IMR-90 (cell line): ENCODE measurements at places on chromosomes 13 and 19. TPM values are rescaled to one million over a fixed set of nuclear protein-coding genes. Genes with fewer than 3 reads are reported as not detected.
A peak's percentile ranks its signal among the peaks of the same experiment; 100 is the strongest.

Gene CALR3
- not detected in 2 replicates for polyA plus RNA-seq

Gene LAIR1
- not detected in 2 replicates for polyA plus RNA-seq

Gene CEACAM5
- not detected in 2 replicates for polyA plus RNA-seq

Gene RNF17
- polyA plus RNA-seq = 0.01 and 0.03 TPM in 2 replicates

Gene ZNF98
- not detected in 2 replicates for polyA plus RNA-seq

DNA sequence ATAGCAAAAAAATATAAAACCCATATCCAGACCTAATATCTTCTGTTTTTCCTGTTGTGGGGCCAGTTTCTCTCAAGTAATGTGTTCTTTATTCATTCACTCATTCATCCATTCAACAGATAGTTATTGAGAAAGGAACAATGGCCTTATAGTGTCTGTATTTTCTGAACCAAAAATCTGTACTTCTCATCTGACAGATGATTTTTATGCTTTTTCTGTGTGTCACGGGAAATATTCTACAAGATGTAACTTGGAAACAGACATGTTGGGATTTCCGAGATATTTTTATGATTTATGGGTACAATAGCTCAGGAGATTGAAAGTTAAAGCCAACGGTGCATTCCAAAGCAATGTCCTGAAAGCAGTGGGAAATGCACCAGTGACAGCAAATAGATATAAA is 5.7 kb downstream of the ACOD1 start:
- no peak for DNase-seq

DNA sequence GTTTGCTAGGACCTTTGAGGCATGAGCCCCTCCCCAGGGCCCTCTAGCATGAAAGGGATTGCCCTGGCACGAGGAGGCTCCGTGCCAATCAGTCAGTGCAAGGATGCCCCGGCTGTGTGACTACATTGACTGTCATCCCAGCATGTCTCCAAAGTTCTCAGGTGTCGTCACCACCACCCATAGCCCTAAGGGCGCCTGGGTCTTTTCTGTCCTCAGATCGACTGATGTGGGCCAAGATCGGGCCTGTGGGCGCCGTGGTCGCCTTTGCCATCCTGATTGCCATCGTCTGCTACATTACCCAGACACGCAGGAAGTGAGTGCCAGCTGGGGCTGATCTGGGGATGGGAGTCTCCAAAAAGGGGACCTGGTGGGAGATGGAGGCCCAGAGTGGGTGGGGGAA is 18.4 kb downstream of the MAG start:
- no peak for DNase-seq

DNA sequence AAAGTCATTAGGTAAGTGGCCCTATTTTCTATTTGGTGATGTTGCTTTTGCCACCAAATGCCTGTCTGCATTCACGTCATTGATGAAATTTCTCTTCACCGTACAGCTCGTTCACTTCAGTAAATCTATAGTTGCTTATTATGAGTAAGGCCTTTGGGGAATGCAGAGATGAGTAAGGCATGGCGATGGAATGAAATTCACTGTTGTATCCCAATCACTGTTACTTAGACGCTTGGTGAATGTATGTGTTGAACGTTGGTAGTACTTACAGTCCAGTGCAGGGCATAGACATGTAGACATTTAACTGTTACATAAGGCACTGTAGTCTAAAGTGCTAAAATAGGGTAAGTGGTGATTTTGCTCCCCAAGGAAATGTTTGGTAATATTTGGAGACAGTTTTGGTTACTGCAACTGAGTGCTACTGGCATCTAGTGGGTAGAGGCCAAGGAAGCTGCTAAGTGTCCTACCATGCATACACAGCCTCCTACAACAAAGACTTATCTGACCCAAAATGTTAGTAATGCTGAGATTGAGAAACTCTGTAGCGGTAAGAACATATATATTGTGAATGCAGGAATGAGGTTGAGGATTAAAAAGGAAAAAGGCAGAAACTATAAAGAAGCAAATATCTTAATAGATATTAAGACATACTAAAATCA is 5.8 kb downstream of the AKAP11 start:
- DNase-seq = peak; percentile 21

GRCh38 chr19:48896191-48896720 is 2.3 kb downstream of the TULP2 start:
- DNase-seq = no peak

GRCh38 chr13:20501120-20501519 is 24.5 kb downstream of the CRYL1 start:
- DNase-seq = no peak

DNA sequence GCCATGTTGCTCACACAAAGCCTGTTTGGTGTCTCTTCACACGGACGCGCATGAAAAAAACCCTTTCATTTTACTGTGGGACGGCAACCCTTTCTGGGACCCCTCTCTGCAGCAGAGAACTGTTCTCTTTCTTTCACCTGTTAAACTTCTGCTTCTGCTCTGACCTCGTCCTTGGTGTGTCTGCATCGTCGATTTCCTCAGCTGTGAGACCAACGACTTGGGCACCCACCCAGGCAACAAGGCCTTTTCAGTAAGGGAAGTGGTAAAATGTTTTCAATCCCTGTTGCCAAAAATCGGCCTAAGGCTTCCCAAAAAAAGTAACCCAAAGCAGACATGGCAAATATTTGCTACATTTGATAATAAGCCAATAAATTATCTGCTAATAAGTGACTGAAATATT is 515.3 kb downstream of the IRS2 start:
- no peak for DNase-seq

DNA sequence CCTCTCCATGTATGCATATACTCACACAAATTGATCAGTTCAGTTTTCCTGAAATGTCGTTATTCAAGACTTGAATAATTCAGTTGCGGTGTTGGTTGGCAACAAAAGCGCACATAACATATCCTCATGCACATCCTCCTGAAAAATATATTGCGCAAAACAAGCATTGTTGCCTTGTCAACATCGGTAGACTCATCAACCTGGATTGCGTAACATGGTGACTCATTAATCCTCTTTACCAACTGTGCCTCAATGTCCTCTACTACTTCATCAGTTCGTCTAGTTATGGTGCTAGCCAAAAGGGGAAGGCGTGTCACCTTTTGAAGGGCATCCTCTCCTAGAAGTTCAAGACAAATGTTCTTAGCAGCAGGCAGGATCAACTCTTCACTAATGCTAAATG is 357.7 kb downstream of the LMO7 start:
- peak; percentile 3 for DNase-seq

GRCh38 chr19:51821921-51822320 is 27.0 kb downstream of the FPR3 start:
- no peak for DNase-seq

DNA sequence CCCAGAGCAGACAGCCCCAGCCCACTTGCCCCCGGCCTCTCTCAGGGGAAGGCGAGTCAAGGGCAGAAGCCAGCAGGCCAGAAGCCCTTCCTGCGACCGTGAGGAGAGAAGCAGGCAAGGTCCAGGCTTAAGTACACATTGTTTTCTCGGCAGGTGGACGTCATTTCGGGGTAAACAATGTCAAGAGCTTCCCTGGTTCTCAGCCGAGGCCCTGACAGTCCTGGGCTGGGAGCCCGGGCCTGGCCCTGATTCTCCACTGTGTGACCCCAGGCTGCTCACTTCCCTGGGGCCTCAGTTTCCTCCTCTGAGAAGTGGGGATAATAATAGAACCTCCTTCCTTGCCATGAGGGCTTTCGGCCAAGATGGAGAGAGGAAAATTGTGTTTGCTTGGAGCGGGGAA is 19.4 kb downstream of the PLVAP start:
- DNase-seq = no peak

DNA sequence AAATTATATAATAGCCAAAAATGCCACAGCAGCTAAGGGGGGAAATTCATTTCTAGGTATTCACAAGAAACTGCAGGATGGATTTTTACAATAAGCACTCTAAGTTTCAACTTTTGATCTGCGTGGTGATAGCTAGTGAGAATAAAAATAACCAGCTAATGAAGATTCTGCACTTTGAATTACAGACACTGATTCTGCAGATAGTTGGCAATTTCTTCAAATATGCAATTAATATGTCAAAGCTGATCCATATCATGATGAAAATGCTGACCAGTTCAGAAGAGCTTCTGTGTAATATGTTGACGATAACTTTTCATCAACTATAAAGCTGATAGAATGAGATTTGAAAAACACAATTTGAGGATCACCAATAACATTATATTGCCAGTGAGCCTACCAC is 1272.9 kb downstream of the EFNB2 start:
- DNase-seq = no peak

GRCh38 chr13:79547211-79548195 is 66.5 kb downstream of the NDFIP2 start:
- DNase-seq = no peak

- DNase-seq = peak; percentile 18
Observed at GRCh38 chr19:47230054-47230920, 712 bp downstream of the BBC3 start.

GRCh38 chr19:17963936-17964691 is 2.8 kb upstream of the KCNN1 start:
- no peak for DNase-seq

- DNase-seq = no peak
Observed at GRCh38 chr19:13195678-13196077, 45.5 kb downstream of the IER2 start.

- DNase-seq = no peak
Observed at GRCh38 chr19:49442354-49442753, 1.0 kb upstream of the SLC17A7 start.

DNA sequence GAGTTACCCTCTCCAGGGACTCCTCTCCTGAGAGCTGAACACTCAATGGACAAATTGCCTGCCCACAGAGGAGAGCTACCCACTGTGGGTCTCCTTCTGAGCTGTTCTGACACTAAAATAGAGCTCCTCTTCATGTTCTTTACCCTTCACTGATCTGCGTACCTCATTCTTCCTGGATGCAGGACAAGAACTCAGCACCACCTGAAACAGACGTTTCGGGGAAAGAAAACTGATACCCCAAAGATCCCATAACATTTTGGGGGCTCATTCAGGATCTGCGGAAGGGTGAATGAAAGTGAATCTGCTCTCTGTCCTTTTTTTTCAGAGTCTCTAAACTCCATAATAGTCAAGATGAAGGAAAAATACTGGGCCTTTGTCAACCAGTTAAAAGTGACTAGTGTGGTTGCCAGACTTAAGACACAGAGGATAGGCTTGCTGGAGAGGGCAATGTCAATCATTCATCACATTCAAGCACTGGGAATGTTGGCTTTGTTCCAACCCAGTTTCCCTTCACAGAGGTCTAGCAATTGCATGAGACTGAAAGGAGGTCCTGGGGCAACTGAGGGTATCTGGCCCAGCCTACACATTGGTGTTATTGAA is 136.7 kb upstream of the SLITRK6 start:
- DNase-seq = no peak
